Pons (tissue), 1 donor: ENCODE measurements at places on chromosomes 5 and 9.

- DNase-seq: no peak
Measured at GRCh38 chr5:171419688-171420430, 412 bp downstream of the FGF18 start.

- DNase-seq: no peak
Measured at GRCh38 chr5:66039296-66039695, 104.8 kb upstream of the SREK1 start.

DNA sequence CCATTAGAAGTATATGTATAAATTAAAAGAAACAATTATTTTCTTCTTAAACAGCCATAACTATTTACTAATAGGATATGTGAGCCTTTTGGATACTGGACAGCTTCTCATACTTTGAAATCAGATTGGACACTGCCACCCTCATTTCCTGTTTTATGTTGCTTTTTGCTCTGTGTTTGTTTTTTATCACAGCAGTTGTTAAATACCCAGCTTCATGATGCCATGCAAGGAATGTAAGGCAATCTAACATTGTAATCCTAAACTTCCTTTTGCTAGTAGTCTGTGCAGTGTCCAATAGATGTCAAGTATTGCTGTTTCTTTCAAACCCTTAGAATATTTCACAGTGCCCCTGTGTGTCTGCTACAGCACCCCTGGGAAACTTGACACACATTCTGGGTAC is 56.2 kb downstream of the CNTLN start:
- no peak for DNase-seq

GRCh38 chr9:93306081-93306480 is 122.1 kb downstream of the WNK2 start:
- no peak for DNase-seq
